ENCODE measurements at places on chromosomes 5 and 9.

GRCh38 chr9:114317665-114318357, 5.1 kb upstream of the ORM1 start:
- no peaks in the 10 kb centered on the region for H3K4me1 ChIP-seq
- H3K27me3 ChIP-seq = peaks cover 9% of the 10 kb centered on the region
- DNase-seq = no peak
- H3K4me3 ChIP-seq = no peak overlapping the region
- H3K36me3 ChIP-seq = no peaks in the 10 kb centered on the region

- peaks cover 3% of the 10 kb centered on the region for H3K36me3 ChIP-seq
- DNase-seq = no peak
- peak overlapping the region; percentile 86 for H3K4me3 ChIP-seq
Measured at GRCh38 chr5:172455511-172456061, 1.3 kb upstream of the SH3PXD2B start.

DNA sequence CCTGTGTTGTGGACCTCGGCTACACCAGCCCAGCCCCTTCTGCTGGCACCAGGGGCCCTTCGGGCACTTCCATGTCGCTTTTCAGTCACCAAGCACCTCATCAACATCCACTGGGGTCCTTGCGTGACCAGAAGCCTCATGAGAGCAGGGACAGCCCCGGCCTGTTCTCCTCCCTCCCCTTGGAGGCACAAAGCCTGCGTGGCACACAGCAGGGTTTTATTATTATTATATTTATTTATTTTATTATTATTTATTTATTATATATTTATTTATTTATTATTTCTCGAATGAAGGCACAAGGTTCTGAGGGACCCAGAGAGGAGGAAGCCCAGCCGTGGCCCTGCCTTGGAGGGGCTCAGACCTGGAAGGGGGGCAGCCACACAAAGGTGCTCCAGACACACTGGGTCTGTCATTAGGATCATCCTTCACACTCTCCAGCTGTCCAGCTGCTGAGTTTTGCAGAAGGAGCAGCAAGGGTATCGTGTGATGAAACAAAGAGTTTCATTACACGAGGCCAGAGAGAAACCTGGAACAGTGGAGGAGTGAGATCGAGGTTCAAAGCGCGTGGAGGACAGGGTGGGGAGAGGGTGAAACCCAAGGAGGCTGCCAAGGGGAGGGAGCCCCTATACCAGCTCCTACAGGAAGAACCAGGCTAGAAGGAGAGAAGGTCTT, 5.2 kb downstream of the VAV2 start:
- H3K36me3 ChIP-seq = peaks cover 3% of the 10 kb centered on the region
- no peak overlapping the region for H3K27ac ChIP-seq

- peaks cover 18% of the 10 kb centered on the region for H3K4me1 ChIP-seq
- peak within 1 kb of the TSS; percentile 85 for H3K4me3 ChIP-seq
- H3K36me3 ChIP-seq = peaks cover 2% of the 10 kb centered on the region
Measured at GRCh38 chr5:141475625-141476131, at the start of gene PCDHGC3. TSS of gene PCDHGC3 (plus strand) at chr5:141475966. CDS start at chr5:141476117, 151 bp downstream.

- no peaks in the 10 kb centered on the region for H3K36me3 ChIP-seq
- no peaks in the 10 kb centered on the region for H3K4me1 ChIP-seq
- peaks cover 51% of the 10 kb centered on the region for H3K27me3 ChIP-seq
- no peak overlapping the region for H3K27ac ChIP-seq
- DNase-seq = no peak
Measured at GRCh38 chr5:178740921-178741320, 10.5 kb upstream of the ZNF354A start.

DNA sequence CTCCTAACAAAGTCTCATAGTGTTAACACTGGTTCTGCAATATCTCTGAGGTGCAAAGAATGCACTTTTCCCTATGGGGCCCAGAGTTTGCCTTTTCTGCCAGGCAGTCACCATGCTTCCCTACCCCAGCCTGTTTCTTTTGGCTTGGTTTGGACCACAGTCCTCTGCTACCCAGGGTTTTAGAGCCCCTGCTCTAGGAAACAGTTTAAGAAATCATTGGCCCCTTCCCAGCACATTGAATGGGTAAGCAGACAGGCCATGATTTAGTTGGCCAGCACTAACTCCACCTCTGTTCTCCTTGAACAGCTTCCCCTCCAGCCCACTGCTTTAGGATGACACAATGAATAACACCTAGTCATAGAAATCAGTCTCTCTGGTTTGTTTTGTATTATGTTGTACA, 73.2 kb downstream of the UBAP1 start:
- H3K27me3 ChIP-seq = no peaks in the 10 kb centered on the region
- H3K27ac ChIP-seq = no peak overlapping the region
- DNase-seq = no peak
- peaks cover 47% of the 10 kb centered on the region for H3K36me3 ChIP-seq
- H3K4me1 ChIP-seq = peaks cover 4% of the 10 kb centered on the region

All from effector memory CD8-positive, alpha-beta T cell (primary cell).